CD4-positive, alpha-beta T cell treated with Interleukin-1 beta for 1 hour (primary cell): ENCODE measurements at places on chromosomes 6 and 20.

- DNase-seq: no peak
These were observed 62.4 kb downstream of the FAM229B start for GRCh38 chr6:112149719-112150263.

DNA sequence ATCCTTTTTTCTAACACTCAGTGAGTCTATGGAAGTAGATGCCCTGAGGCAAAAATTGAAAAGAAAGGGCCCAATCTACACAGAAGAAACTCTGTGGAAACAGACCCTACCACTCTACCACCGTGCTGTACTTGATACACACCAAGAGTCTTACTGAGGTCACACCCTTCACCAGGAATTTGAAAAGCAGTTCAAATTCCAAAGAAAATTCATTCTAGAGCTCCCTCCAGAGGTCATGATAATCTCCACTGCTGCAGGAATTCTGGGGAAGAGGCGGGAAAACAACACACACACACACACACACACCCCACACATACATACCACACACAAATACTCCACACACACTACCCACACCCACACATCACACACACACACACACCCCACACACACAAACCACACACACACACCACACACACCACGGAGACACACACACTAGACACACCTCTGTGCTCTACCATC lies 336.8 kb downstream of the HDGFL1 start:
- DNase-seq: no peak

DNA sequence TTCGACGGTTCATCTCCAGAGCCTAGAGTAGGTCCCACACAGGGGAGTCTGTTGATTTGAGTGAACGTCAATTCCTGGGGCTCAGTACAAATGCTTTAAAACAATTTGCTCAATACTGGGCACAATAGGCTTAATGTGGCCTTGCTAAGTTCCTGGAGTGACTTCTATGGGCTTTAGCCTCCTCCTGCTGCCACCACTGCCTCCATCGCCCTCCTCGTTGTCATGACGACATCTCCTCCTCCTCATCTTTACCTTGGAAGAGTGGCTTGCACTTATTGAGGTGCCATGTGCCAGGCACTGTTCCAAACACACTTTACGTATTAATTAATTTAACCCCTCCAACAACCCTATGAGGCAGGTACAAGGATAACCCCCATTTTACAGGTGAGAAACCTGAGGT lies 11.8 kb upstream of the ZMYND8 start:
- no peak for DNase-seq

GRCh38 chr6:14197118-14197517 lies 79.5 kb downstream of the CD83 start:
- DNase-seq: no peak

DNA sequence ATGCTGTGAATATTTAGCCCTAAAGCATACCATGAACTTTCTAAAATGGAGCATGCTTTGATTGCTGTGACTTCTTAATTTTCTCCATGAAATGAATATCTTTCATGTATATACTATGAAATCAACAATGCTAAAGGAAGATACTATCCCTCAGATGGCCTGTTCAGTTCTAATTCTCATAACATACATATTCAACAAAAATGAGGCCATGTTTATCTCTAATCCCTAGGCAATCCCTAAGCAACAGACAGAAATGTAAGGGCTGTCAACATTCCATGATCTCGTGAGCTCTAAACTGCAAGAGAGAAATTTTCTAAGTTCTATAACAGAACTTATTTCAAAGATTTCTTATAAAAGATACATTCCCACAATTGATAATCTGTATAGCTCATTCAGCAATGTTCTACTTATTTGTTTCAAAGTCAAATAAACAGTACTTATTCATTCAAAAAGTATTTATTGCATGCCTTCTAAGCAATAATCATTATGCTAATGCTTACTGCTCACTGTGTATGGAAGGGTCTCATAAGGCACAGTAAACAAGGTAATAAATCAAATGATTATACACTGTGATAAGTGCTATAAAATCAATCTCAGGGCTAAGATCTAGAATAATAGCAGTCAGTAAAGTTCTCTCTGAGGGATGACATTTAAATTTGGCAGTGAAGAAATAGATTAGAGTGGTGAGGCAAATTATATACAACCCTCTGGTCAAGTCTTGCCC lies 492.9 kb downstream of the PHF3 start:
- DNase-seq: no peak

- DNase-seq: no peak
These were observed 3.7 kb downstream of the GDF5 start for GRCh38 chr20:35434085-35435005.

DNA sequence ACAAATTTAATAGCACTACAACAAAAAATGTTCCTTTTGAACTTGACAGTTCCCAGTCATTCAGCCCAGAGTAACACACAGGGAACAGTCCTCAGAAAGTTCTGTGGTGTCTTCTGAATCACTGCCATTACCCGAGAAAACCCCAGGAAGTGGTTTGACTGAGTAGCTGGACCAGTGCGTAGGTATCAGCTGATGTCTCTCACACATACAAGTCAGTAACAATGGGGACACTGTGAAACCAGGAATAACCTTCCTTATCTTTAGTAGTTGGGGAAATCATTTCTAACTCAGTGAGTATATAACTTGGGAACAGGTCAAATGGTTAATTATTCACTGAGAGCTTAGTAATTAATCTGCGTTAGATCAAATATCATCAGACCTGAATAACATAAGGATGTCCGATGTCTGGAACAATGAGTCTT lies 73.1 kb downstream of the HIVEP2 start:
- peak; percentile 77 for DNase-seq

- DNase-seq: no peak
These were observed 72.5 kb downstream of the TNFRSF21 start for GRCh38 chr6:47237196-47237595.

GRCh38 chr6:33860706-33861474 lies 57.1 kb upstream of the MLN start:
- DNase-seq: peak; percentile 26

DNA sequence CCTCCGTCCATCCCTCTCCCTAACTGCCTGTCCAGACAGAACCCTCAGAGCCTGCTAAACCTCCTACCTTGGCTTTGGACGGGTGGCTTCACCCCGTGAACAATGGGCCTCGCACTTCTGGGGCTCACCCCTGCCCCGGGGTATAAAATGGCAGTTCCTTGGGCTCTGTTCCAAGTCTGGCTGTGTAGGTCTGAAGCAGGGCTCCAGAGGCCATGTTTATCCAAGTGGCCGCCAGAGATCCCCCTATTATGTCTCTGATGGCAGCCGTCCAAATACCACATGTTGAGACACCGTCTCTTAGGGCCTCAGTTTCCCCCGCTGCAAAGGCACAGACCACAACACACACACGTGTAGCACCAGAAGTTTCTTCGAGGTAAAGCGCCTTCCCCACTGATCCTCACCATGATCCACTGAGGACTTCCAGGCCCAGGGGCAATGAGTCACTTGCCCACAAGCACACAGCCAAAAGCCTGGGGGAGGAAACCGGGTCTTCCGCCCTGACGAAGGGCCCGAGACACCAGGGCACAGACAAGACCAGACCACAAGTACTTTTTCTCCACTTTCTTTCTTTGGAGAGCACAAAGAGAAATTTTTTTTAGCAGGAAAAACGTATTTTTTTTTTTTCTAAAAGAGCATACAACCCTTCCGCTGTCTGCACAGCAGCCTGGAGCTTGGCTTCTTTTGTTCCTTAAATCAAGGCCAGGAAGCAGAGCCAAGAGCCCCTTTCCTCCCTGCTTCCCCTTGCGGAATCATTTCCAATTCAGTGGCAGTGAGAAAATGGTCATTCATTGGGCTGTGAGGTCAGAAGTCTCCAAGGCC lies 11.8 kb downstream of the CPNE5 start:
- DNase-seq: peak; percentile 32

DNA sequence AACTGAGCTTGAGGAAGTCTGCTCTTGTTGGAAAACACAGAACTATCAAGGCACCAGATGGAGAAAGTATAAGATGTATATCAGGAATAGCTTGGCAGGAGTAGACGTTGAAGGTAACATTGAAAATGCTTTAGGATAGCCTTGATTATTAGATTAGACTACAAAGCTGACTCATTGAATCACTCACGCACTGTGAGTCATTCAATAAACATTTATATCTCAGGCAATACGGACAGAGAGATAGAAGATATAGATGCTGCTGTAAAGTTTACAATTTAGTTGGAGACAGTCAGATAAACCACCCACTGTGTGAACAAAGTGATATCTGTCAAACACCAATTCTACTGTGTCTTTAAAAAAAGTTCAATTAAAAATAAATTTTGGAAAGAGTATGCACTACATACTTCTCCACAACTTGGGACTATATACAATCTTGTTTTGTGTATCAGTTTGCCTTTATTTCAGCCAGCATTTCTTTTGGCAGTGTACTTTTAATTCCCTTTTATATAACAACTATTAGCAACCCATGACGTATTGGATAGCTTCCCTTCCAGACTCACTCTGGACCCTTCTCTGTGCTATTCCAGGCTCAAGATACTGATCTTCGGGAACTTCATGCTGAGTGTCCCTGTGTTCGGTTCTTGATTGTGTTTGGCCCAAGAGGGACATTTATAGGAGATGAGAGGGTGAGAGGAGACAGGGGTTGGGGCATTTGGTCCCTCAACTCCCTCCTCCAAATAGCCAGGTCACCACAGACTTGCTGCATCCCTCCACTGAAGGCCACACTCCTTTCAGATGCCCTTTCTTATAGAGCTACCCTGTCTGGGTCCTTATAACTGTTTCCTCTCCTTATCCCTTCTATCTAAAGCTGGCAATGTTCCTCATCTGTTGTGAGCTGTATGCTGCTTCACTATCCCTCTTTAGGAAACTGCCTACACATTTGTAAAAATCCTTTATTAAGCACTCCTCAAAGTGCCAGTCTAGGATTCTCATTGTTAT lies 176.6 kb upstream of the PTPRK start:
- DNase-seq: no peak

GRCh38 chr6:90369024-90369519 lies 72.4 kb upstream of the BACH2 start:
- DNase-seq: peak; percentile 25

- peak; percentile 45 for DNase-seq
These were observed 92.1 kb downstream of the POPDC3 start for GRCh38 chr6:105087571-105088211.

- no peak for DNase-seq
These were observed 71.4 kb downstream of the DACT2 start for GRCh38 chr6:168248148-168248620.

- DNase-seq: peak; percentile 2
These were observed 68.4 kb downstream of the VEGFA start for GRCh38 chr6:43838276-43839036.

GRCh38 chr20:59598625-59599310 lies 5.6 kb upstream of the PHACTR3 start:
- DNase-seq: peak; percentile 3
